Midbrain (tissue), 1 donor: ENCODE measurements at places on chromosomes 7 and 10.

DNA sequence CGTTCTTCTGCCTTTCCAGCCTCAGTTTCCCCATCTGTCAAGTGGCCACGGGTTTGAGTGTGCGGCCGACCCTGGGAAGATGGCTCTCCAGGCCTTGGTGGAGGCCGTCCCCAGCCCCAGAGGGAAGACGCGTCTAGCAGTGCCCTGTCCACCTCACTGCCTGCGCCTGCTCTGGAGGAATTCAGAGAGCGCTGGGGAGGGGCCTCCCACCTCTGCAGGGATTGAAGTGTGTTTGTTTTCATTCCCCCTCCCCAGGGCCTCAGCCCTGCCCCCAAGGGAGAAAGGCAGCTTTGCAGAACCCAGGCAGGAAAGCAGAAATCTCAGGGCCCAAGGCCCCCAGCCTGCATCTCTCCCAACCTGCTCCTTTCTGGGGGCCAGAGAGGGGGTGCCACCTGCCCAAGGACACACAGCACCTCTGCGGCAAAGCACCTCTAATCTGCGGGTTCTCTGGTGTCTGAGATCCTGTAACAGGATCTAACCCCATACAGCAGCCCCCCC is 91.0 kb downstream of the MICALL2 start:
- DNase-seq, result no peak

GRCh38 chr7:91420606-91421005 is 156.4 kb downstream of the FZD1 start:
- DNase-seq, result no peak

DNA sequence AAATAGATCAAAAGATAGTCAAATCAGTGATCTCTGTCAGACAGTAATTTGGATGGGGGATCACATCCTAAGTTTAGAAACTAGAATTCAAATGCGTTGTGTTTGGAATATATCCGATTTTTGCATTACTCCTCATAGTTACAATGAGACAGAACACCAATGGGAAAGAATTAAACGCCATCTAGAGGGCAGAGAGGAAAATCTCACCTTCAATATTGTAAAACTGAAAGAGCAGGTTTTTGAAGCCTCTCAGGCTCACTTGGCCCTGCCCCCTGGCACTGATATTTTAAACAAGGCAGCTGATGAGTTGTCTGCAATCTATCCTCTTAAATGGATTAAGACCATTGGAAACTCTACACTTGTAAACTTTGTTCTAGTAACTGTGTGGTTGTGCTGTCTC is 17.7 kb downstream of the FRG2B start:
- DNase-seq, result peak; percentile 14

DNA sequence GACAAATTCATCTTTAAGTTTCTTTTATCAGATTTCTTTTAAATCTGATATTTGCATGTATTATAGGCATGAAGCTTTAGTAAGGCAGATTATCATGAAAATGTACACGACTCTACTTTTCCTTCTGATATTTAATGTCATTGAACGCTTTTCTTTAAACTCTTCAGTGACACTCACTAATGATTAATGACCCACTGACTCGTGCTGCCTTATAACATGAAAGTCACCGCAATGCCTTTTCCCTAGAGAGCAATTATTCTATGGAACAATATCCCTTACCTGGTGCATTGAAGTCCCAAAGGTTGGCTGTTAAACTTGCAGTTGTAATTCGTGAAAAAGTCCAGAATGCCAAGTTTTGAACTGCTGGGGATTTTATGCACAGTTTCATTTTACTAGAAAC is 33.4 kb upstream of the HGF start:
- no peak for DNase-seq

- DNase-seq, result peak; percentile 27
Observed at GRCh38 chr10:113957013-113957412, 86.7 kb upstream of the ADRB1 start.

DNA sequence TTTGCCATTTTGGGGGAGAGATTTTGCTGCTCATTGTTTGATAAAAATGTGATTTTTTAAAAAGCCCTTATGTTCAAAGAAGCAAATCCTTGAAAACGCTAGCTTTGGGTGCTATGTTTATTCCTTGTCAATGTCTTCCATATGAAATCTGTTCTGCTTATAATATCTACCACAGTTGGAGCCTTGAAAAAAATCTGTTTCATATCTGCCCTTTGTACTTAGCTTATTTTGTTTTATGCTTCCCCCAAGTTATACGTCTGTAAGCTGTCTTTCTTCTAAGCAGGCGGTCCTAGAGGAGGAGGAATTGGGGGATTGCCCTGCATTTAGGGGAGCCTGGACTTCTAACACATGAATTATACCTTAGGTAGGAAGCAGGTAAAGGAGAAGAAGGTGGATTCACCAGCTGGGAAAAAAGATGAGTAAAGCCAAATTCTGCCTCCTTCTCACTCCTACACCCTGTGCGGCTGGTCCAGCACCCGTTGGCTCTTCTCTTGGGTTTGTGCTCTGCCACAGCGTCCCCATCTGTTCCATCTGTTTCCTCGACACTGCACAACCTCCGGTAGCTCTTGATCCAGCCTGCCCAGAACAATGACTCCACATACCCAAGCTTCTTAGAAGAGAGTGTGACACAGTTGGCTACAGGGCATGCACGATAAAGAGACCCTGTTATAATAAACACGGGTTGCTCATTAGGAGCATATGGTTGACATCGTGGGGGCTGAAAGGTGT is 31.9 kb upstream of the NEUROD6 start:
- no peak for DNase-seq

DNA sequence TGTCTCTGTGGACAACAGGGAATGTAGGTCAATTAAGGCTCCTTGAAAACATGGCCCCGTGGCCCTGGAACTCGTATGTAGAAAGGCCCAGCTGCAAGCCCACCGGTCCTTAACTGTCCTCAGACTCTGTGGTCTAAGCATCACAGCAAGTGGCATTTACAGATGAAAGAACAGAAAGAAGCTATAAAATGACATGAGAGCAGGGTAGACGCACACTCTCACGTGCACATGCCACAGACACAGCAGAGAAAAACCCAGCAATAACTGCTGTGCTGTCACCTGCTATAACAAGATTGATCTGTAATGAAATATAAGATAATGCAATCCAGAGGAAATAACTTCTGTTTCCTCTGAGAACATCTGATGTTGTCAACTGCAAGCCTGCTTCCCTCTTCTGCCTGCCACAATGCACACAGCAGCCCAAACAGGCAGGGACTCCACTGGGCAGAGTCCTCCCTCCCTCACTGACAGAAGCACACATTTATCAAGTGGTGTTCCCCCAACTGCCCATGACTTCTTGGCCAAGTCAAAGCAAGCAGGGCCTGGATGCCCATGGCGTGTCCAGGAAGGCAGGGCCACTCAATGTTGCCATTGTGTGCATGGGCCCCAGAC is 63.9 kb downstream of the GFRA1 start:
- DNase-seq, result no peak

GRCh38 chr10:125005312-125006187 is 63.6 kb downstream of the ZRANB1 start:
- no peak for DNase-seq

DNA sequence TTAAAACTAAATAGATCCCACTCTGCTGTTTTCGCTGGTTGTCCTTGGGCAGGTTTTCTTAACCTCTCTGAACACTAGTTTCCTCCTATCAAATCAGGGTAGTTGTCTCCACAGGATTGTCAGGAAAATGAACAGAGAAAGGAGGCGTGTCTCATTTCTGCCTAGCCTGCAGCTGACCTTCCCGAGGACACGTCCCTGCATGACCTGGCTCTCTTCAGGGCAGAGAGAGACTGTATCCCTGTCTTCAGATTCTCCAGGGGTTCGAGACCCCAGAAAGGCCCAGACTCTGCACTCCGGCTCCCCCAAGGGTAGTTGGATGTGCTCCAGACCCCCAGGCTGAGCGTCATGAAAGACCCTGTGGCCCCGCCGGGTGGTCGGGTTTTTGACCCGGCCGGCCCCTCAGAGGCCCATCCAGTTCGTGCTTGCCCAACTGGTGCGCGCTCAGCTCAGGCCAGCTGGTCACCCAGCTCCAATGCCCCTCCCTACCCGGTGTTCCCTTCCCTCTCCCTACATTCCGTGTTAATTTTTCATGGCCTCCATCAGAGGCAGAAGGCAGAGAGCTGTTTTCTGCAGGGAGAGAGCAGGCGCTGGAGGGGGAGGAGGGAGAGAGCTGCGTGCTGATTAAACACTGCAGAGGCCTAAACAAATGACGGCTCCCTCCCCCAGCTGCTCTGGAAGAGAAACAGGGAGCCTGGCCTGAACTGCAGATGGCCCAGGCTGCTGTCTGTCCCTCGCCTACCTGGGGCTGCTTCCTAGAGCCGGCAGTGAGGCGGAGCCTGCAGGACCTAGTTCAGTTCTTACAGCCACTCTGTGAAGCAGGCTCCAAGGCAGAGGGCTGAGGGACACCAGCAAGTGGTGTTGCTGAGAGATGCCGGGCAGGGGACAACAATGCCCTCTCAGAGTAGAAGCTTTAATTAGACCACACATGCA is 86.2 kb upstream of the PPIF start:
- peak; percentile 39 for DNase-seq

DNA sequence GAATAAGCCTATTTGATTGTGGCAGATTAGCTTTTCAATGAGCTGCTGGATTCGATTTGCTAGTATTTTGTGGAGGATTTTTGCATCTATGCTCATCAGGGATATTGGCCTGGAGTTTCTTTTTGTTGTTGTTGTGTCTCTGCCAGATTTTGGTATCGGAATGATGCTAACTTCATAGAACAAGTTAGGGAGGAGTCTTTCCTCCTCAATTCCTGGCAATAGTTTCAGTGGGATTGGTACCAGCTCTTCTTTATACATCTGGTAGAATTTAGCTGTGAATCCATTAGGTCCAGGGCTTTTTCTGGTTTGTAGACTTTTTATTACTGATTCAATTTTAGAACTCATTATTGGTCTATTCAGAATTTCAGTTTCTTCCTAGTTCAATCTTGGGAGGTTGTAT is 43.4 kb upstream of the KLF14 start:
- no peak for DNase-seq

DNA sequence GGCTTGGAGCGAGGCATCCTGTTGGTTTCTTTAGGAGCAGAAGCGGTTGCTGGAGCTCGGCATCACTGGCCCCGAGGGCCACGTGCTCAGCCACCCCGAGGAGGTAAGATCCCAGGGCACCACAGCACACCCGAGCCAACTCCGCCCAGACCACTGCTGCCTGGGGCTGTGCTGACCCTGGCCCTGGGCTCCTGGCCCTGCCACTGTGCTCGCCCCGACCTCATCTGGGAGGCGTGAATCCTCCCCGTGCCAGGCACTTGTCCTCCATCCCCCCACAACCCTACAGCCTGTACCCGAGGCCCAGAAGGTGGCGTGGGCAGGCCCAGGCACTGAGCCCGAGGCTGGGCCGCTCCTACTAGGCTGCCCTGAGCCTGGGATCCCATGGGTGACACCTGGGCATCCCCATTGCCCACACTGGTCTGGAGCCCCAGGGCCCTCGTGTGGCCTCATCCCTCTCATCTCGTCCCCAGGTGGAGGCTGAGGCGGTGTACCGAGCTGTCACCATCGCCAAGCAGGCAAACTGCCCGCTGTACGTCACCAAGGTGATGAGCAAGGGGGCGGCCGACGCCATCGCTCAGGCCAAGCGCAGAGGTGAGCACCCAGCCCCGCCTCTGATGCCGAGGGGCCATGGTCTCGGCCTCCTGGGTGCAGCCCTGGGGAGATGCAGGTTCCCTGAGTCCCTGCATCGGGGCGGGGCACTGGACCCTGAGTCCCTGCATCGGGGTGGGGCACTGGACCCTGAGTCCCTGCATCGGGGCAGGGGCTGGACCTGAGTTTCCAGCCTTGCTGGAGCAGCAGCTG is 11.8 kb downstream of the DPYSL4 start:
- no peak for DNase-seq

DNA sequence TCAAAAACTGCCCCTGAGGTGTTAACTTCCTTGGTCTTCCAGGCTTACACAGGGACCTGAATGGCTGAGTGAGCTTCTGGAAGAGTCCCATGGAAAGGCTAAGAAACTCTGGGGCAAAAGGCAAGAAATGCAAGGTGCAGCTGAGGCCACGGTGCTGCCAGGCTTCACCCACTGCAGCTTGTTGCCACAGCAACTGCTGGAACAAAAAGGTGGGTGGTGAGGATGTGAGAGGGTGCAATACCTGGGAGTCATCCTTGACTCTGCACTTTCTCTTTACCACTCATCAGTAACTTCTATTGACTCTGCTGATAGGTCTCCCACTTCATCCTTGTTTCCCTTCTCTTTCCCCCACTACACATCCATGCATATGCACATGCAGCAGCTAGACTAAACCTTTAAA is 258.6 kb downstream of the BMPER start:
- no peak for DNase-seq

GRCh38 chr7:142916508-142916907 is 17.0 kb downstream of the TRPV5 start:
- DNase-seq, result no peak

GRCh38 chr10:116469437-116469836 is 41.8 kb downstream of the PNLIPRP3 start:
- no peak for DNase-seq

DNA sequence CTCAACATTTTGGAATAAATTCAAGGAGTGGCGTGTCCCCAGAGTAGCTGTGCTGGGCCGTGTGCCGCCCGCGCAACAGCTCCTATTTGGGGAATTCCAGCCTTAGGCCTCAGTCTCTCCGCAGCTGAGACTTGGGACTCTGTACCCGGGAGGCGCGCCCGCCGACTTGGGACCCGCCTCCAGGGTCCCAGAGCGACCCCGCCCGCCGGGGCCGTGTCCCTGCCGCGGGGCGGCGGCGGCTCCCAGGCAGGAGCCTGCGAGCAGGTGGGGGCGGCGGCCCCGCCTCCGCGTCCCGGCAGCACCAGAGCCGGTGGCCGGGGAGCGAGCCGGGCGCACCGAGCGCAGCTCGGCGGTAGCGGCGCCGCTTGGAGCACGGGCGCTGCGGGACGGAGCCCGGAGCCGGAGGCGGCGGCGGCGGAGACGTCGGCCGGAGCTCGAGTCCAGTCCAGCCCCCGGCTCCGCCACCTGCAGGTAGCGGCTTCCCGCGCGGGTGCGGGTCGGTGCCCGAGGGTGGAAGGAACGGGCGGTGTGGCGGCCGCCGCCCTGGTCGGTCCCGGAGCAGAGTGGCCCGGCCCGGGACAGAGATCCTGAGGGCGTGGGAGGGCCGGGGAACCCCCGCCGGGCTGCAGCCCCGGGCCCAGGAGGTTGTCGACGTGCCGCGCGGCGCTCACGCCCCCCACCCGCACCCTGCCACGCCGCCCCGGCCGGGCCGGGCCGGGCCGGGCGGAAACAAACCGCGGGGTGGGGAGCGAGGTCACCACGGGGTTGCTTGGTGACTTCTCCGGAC is at the start of gene WIPF3:
Gene WIPF3 (plus strand): TSS at position 301 of the 787 bp plus-strand sequence. CDS start 28,217 bp downstream, outside the sequence.
- no peak for DNase-seq

GRCh38 chr10:34290412-34291081 is 524.5 kb downstream of the PARD3 start:
- DNase-seq, result no peak

GRCh38 chr7:96041171-96041570 is 268.8 kb downstream of the DYNC1I1 start:
- DNase-seq, result no peak

GRCh38 chr7:27164045-27164366 is 1.3 kb downstream of the HOXA9 start:
- DNase-seq, result no peak
